AG04449 (cell line): ENCODE measurements at places on chromosomes 7 and 10.

DNA sequence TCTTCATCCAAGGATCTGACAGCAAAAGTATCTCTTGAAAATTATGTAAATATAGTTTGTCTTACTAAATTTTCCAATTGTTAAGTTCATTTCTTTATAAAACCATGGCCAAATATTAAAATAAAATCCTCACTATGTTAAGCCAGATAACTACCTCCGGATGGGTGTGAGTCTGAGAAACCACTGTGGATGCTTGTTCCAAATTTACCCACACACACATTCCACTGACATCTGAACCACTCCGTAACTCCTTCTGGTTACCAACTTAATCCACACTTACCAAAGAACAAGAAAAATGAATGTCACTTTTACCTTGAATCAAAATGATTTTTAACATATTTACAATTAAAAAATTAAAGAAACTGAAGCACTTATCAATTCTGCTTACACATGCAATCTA is 19.7 kb downstream of the CYTH3 start:
- no peak for DNase-seq

- DNase-seq: no peak
These were observed 7.6 kb downstream of the ECHS1 start for GRCh38 chr10:133365461-133366129.

- no peak for DNase-seq
These were observed 213.2 kb upstream of the MDFIC start for GRCh38 chr7:114708646-114709045.

GRCh38 chr7:44145479-44145968 is 4.4 kb upstream of the MYL7 start:
- no peak for DNase-seq

DNA sequence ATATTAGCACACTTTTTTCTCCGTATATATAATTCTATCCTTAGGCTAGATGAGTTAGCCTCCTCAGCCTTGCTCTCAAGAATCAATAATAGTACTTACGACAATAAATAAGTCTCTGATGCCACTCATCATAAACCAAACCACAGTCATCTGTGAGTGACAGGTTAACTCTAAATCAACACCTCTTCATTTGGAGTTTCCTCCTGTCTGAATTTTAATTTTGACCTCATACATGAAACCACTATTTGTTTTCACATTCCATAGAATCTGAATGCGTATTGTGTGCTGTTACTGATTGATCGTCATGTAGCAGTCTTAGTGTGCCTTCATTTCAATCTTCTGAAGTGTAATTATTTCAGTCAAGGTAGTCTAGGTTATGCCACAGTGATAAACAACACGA is 85.8 kb downstream of the HGF start:
- DNase-seq: no peak
